WTC11 (cell line): ENCODE measurements at places on chromosomes 2 and 18. TPM values are rescaled to one million over a fixed set of nuclear protein-coding genes. Genes with fewer than 3 reads are reported as not detected.

Gene C2orf66
- total RNA-seq = not detected in 3 replicates

DNA sequence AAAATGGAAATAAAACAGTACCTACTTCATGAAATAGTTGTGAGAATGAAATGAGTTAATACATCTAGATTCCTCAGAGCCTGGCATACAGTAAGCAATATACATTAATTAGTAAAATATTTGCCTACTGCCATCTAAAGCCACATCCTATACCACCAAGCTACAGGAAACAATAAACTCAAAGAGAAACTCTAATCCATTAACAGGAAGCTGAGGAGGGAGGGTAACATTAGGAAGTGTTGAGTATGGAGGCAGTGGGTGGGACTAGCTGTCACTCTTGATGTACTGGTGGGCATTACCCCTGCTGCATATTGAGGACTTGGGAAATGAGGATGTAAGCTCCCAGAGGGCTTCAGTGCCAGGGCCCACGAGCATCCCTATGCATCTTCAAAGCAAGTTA is 396.5 kb downstream of the TNS1 start:
- no peak for DNase-seq

DNA sequence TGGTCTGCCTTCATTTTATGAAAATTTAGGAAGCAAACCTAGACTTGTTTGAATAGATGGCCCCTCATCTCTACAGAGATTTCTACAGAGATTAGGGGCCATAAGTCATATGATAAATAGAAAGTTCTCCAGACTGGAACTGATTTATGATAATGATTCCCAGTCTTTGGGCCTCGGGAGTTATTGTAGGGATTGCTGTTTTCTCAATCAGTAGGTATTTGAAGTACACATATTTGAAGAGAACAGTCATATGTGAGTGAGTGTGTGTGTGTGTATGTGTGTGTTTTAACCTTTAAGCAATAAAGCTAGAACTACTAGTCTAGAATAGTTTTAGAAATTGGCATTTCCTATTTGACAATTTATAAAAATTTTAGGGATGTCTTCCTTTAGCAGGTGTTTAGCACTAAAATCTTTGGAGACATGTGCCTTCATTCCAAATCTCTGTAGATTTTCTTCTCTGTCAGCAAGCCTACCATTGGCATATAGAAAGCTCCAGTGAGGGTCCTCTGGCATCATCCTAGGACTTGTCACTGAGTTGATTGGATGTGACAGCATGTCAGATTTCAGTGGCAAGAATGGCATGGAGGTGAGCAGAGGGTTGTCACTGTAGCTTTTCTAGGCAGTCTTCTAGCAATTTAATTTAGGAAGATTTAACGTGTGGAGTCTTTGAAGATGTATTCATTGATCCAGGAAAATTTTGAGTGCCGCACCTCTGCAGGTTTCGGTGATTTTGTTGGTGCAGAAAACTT is 71.2 kb downstream of the MYO1B start:
- DNase-seq = no peak

DNA sequence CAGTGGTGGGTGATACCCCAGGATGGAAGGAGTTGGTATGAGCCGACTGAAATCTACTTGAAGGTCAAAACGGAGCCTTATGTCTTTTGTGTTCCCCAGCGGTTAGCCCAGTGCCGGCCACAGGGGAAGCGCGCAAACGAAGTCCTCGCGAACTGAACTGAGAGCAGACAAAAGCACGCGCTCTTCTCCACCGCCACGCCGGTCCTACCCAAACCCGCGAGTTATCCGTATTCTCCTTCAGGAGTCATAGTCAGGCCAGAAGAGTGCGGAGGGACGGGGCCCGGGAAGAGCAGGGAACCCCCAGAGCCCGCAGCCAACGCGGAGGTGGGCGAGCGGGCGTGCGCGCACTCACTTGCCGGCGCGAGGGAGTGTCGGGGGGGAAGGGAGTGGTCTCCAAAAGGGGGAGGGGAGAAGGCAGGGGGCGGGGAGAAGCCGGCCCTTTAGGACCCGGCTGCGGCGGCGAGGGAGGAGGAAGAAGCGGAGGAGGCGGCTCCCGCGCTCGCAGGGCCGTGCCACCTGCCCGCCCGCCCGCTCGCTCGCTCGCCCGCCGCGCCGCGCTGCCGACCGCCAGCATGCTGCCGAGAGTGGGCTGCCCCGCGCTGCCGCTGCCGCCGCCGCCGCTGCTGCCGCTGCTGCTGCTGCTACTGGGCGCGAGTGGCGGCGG is at the start of gene IGFBP2:
Gene IGFBP2, plus strand, starts transcription at position 469 of the 664 bp plus-strand sequence. Its CDS starts 104 bp downstream, at position 573.
- peak; percentile 84 for DNase-seq

DNA sequence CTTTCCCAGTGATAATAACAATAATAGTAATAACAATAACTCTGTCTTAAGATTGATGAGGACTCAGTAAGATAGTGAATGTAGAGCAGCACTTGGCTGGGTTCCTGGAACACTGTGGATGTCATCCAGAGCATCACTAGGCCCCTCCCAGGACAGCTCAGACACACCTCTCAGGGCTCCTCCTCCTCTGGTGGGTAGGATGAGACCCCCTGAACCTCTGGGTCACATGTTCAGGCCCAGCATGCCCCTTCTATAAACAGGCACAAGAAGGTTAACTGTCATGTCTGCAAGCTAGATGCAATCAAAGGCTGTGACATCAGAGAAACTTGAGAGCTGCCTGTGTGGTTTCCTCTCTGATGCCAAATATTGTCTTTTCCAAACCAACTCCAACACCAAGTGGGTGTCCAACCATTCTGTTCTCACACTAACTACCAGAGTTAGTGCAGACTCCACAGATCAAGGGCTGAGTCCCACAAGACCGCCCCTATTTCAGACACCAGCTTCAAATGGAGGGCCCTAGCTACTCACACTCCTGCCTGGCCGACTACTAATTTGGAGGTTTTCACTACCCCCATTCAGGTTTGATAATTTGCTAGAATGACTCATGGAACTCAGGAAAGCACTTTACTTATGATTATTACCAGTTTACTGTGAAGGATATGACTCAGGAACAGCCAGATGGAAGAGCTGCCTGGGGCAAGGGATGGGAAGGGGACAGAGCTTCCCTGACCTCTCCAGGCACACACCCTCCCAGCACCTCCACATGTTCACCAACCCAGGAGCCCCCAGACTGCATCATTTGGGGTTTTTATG is 46.4 kb upstream of the BZW1 start:
- no peak for DNase-seq

Gene LOXL3
- 21.1 to 27.2 TPM (median 23.9 TPM) in 3 replicates for total RNA-seq

Gene TMEM214
- total RNA-seq = 46.4 to 57.1 TPM (median 48.9 TPM) in 3 replicates

GRCh38 chr2:64298161-64298560 is 153.9 kb upstream of the PELI1 start:
- no peak for DNase-seq

GRCh38 chr18:32264401-32264800 is 74.6 kb downstream of the MEP1B start:
- DNase-seq = no peak

- DNase-seq = no peak
These were observed 170.0 kb downstream of the ETAA1 start for GRCh38 chr2:67566958-67567635.

- DNase-seq = no peak
These were observed 12.6 kb downstream of the EIF2AK3 start for GRCh38 chr2:88614497-88615157.
